OCI-M1 (cell line): ENCODE measurements at places on chromosomes 7 and 10.

GRCh38 chr10:117071286-117072050, 66.5 kb upstream of the SHTN1 start:
- DNase-seq, result no peak

GRCh38 chr7:8094164-8095140, 125.9 kb downstream of the GLCCI1 start:
- no peak for DNase-seq

DNA sequence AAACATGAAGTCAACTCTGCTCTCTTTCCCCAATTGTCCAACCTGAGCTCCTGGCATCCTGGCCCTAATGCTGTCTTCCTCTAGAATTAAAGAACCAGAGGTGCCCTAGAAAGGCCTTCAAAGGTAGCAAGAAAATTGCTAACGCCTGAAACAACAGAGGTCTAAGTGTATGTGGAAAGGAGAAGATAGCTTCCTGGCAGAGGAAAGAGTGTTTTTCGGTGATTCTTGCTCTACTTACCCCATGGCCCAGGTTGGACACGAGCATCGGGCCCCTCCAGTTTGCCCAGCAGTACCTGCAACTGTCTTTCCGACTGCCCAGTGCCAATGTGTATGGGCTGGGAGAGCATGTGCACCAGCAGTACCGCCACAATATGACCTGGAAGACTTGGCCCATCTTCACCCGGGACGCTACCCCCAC, 22.2 kb downstream of the MGAM2 start:
- no peak for DNase-seq

DNA sequence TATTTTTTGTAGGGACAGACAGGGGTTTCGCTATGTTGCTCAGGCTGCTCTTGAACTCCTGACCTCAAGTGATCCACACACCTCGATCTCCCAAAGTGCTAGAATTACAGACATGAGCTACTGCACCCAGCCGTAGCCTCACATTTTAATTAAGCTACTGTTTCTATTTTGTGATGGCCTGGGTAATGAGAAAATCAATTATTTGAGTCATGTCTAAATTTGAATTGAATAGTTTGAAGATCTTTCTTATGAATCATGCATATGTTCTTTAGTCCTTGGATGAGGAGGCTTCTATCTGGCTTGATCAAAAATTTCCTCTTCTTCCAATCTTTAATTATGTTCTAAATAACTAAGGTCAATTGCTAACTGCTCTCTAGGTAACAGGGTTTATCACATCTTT, 175.0 kb downstream of the REEP3 start:
- no peak for DNase-seq

GRCh38 chr10:95532536-95532935, 28.6 kb downstream of the SORBS1 start:
- peak; percentile 86 for DNase-seq

DNA sequence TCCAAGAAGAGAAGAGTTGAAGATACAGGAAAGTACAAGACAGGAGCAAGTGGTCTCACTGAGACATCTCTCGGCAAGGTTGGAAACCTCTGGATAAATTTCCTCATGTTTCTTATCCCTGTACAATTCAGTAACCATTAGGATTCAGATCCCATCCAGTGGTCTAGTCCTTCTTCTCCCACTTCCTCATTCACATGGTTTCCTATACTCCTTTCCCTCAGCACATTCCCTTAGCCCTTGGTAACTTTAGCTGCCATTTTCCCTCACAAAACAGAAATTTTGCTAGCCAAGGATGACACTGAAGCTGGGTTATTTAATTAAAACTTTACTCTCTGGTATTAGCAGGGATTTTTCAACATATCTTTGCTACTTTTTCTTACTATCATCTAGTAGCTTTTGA, 82.6 kb downstream of the CPED1 start:
- no peak for DNase-seq

DNA sequence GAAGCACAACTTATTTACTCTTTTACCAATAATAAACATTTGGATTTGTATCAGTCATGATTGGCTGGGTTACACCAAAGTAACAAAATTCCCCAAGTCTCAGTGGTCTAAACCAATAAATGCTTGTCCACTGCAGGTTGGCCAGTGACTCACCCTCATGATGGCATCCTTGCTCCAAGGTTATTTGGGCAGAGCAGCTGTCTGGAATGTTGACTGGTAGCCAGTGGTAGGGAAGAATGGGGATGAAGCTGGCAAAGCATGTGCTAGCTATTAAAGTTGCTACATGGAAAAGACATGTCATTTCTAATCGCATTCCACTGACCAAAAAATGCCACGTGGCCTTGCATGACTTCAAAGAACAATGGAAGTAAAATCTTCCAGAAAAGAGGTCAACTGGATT, 1168.7 kb upstream of the CELF2 start:
- no peak for DNase-seq

DNA sequence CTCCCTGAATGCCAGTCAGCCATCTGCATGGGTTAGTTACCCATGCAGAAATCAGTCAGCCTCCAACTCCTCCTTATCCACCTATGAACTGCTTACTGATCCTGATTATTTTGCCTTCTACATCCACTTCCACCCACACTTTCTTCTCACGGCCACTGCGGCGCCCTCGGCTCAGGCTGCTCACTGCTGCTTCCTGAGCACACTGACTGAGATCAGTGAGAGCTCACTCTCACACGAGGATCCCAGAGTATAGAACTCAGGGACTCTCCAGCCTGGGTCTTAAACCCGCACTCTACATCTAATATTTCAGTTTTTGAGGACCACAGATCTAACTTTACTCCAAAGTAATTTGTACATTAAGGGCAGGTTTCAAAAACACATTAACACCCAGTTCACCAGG, 64.4 kb downstream of the GRB10 start:
- DNase-seq, result no peak

- DNase-seq, result peak; percentile 94
Observed at GRCh38 chr7:95772298-95772770, at the start of gene DYNC1I1. Gene DYNC1I1, plus strand, starts transcription at chr7:95772554. Its CDS starts 32,176 bp downstream, at chr7:95804730.

GRCh38 chr10:43775384-43775783, 126.7 kb upstream of the ZNF32 start:
- DNase-seq, result no peak
